Panc1 (cell line): ENCODE measurements at places on chromosomes 11 and 22. TPM values are rescaled to one million over a fixed set of nuclear protein-coding genes. Genes with fewer than 3 reads are reported as not detected.

GRCh38 chr11:132028380-132029240 is 658.2 kb downstream of the NTM start:
- no peaks in the 10 kb centered on the region for H3K36me3 ChIP-seq
- peak; percentile 4 for DNase-seq
- H3K27me3 ChIP-seq: no peaks in the 10 kb centered on the region
- H3K27ac ChIP-seq: no peak overlapping the region
- no peaks in the 10 kb centered on the region for H3K4me1 ChIP-seq
- no peak overlapping the region for H3K4me3 ChIP-seq

The SLC29A2 gene
- total RNA-seq: 28.3 TPM

DNA sequence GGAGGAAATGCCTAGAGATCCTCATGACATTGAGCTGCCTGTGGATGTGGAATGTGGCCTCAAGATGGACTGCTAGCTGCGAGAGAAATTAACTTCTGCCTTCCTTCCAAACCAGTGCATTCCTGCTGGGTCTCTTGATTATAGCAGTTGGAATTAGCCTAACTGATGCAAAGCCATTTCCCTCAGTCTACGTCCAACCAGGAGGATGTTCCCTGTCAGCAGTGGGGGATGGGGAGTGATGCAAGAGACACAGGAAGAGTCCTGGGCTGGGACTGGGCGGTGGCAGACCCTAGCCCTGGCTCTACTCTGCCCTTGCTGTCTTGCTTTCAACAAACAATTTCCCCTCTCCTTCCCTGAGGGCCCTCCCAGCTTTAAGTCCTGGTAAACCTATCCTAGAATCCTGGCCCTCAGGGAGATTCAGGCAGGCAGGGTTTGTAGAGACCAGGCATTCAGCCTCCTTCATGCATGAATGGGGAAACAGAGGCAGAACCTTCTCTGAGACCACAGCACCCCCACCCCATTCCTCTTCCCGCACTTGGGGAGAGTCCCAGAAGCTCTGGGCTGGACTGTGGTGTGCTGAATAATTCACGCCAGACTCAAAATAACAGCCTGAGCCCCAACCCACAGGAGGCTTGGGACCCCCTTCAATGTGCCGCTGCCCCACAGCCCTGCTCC is 17.0 kb downstream of the C11orf96 start:
- no peak for DNase-seq
- no peak overlapping the region for H3K27ac ChIP-seq
- no peak overlapping the region for H3K4me3 ChIP-seq
- H3K4me1 ChIP-seq: no peaks in the 10 kb centered on the region

- no peak for DNase-seq
Observed at GRCh38 chr11:49533204-49533603, 324.8 kb upstream of the FOLH1 start.

GRCh38 chr22:36331912-36332622 is 55.7 kb downstream of the MYH9 start:
- H3K4me1 ChIP-seq: peaks cover 100% of the 10 kb centered on the region
- peak overlapping the region; percentile 89 for H3K27ac ChIP-seq
- DNase-seq: no peak
- peaks cover 11% of the 10 kb centered on the region for H3K36me3 ChIP-seq
- H3K4me3 ChIP-seq: no peak overlapping the region

DNA sequence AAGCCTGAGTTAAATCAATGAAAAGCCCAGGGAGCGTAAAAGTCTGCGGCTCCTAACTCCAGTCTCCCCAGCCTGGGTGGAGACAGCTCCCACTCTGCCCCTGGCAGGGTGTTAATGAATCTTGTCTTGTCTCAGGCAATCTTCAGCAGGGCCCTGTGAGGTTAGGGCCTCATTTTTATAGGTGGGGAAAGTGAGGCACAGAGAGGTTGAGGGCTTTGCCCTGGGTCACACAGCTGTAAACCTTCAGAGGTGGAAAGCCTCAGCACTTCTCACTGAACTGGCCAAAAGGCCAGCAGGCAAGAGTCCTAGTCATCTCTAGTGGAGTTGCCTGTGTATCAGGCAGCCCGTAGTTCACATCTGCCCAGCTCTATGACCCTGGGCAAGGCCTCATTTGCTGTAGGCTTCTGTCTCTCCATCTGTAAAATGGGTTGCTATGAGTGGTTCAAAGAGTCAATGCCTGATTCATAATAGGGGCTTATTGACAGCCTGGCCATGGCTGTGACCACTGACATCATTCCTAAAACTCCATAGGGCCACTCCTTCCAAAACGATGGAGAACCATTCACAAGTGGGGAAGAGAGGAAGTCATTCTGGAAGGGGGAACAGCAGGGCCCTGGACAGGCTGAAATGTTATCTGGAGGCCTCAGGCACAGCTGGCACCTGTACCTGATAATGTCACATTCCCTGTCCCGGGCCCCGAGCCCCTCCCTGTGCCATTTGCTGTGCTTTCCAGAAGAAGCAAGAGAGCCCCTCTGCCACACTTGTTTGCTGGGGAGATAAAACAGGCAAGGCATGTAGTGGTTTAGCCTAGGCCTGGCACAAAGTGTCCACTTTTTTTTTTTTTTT is 6.0 kb downstream of the CBX7 start:
- no peak for DNase-seq
- no peaks in the 10 kb centered on the region for H3K27me3 ChIP-seq
- H3K36me3 ChIP-seq: no peaks in the 10 kb centered on the region
- peak overlapping the region; percentile 82; the same call in 1 of the 2 replicates for H3K4me3 ChIP-seq

The RFPL2 gene
- not detected for total RNA-seq

The HBG2 gene
- 6.5 TPM for total RNA-seq

DNA sequence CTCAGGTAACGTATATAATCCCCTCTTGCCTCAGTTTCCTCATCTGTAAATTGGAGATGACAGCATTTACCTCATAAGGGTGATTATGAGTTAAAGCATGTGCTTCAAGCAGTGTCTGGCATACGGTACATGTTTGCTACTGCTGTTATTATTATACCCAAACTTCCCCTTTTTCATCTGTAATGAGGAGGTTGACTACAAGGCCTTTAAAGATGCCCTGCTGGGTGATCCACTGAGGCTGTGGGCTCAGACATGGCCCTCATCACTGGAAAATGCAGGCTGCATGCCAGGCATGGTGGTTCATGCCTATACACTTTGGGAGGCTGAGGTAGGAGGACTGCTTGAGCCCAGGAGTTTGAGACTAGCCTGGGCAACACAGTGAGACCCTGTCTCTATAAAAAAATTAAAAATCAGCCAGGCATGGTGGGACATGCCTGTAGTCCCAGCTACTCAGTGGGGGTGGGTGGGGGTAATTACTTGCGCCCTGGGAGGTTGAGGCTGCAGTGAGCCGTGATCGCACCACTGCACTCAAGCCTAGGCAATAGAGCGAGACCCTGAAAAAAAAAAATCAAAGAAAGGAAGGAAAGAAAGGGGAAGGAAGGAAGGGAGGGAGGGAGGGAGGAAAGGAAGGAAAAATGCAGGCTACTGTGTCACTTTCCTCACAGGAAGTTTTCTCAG is 4.3 kb downstream of the PIK3IP1 start:
- no peaks in the 10 kb centered on the region for H3K36me3 ChIP-seq
- no peaks in the 10 kb centered on the region; the same call in 1 of the 2 replicates for H3K4me1 ChIP-seq
- DNase-seq: no peak
